ENCODE measurements at places on chromosomes 7 and 10. TPM values are rescaled to one million over a fixed set of nuclear protein-coding genes. Genes with fewer than 3 reads are reported as not detected.

GRCh38 chr7:40544871-40545303 is 410.1 kb downstream of the SUGCT start:
- DNase-seq, result no peak

GRCh38 chr7:43764039-43764761 is 5.7 kb downstream of the BLVRA start:
- no peak for DNase-seq

DNA sequence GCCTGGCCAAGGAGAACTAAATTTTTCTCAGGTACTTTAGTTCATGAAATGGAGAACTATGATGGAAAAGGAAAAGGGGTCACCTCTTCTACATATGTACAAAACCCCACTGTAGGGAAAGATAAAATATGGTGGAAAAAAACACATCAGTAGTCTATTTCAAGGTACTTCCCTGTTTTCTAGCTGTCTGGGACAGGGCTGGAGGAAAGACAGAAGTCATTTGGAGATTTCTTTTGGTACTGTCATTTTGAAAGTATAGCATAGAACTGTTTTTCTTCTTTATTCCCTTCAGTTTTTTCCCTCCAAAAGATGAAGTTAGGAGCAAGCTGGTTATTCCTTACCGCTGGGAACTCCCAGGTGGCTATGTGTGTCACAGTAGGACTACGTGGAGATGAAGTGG is 196.1 kb downstream of the DOCK4 start:
- no peak for DNase-seq

DNA sequence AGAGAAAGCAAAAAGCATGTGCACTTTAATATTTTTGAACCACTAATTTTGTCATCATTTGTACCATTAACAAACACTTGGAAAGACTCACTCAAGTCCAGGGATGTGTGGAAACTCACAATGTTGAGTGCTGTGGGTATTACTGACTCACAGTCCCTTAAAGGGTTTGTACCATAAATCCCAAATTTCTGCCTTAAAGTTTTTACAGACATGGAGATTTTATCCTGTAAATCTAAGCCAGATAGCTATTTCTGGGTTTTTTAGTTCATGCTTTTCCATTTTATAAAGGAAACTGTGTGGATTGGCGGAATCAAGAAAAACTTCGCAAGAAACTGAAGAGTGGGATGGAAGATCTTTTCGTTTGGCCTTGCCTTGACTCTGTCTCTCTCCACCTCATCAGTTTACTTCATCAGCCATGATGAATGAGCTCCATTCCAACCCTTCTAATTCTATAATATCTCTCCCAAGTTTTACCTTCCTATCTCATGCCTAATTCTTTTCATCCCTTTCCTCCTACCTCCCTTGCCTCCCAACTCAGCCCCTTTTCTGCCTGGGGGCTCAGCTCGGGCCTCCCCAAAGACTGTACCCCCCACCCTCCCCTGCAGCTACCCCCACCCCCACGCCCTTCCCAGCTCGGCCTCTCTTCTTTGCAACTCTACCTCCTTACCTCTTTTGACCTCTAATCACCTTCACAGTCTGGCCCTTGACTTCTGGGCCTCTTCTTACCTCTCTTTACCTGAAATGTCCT is 218.5 kb upstream of the MKLN1 start:
- DNase-seq, result no peak

DNA sequence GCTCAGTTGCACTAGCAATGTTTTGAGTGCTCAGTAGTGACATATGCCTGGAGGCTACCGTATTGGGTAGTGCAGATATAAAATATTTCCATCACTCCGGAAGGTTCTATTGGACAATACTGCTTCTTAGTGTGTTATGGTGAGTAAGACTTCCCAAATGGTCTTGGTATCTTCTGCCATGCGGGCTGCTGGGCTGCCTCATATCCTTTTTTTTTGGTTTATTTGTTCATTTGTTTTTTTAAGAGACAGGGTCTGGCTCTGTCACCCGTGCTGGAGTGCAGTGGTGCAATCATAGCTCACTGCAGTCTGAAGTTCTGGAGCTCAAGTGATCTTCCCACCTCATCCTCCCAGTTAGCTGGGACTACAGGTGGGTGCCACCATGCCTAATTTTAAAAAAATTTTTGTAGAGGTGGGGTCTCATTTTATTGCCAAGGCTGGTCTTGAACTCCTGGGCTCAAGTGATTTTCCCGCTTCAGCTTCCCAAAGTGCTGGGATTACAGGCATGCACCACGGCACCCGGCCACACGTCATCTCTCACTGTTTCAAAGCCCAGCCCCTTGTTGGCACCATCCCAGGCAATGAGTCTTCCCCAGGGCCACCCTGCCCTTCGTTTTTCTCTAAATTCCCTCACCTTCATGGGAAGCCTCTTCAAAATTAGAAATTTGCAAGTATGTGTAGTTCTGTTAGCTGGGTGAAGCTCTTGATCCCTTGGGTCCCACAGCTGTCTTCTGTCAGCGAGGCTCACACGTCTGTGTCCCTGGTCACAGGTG is 111.0 kb upstream of the KLF14 start:
- no peak for DNase-seq

GRCh38 chr7:68121056-68121455 is 1124.4 kb downstream of the TYW1 start:
- DNase-seq, result no peak

DNA sequence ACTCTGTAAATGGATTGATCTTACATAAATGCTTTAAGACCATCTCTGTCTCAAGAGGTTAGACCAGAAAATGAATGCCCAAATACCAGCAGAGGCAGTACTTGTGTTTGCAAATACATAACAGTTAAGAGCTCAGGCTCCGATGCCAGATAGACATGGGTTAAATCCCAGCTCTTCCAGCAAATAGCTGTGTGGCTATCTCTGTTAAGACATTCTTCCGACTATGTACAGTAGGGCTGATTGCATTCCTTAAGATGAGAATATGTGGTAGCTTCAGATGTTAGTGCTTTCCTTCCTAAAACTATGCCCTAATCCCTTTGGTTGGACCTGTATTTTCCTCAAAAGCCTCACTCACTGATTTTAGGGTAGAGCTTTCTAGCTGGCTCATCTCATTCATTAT is 2.2 kb downstream of the IDE start:
- DNase-seq, result no peak

GRCh38 chr7:91973639-91974038 is 33.0 kb downstream of the AKAP9 start:
- no peak for DNase-seq

GRCh38 chr7:28500138-28500537 is 87.8 kb downstream of the CREB5 start:
- no peak for DNase-seq

- no peak for DNase-seq
These were observed 317.1 kb upstream of the NPVF start for GRCh38 chr7:25545124-25546008.

DNA sequence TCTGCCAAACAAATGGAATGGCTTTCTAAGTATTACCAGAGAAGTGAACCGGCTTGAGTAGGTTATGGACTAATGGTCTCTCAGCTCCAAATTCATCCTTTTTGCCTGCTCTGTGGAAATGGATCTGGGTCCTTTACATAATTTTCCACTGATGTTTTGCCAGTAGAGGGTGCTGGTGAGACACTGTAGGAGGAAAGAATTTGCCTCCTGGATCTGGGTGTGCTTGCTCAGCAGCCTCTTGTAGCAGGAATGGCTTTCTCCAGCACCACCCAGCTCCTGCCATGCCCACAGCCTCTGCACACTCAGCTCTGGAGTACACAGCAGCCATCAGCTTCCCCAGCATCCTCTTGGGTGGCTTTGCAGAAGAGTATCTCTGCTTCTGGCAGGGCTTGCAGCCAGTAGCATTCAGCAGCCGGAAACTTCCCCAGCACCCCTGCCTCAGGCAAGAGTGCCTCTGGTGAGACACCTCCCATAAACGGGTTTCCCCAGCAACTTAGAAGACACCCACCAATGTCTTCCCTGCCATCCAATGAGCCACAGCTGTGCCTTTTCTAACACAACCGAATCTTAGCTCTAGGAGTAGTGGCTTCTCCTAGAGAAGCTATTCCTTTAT is 235.0 kb upstream of the PLPP4 start:
- peak; percentile 32 for DNase-seq

DNA sequence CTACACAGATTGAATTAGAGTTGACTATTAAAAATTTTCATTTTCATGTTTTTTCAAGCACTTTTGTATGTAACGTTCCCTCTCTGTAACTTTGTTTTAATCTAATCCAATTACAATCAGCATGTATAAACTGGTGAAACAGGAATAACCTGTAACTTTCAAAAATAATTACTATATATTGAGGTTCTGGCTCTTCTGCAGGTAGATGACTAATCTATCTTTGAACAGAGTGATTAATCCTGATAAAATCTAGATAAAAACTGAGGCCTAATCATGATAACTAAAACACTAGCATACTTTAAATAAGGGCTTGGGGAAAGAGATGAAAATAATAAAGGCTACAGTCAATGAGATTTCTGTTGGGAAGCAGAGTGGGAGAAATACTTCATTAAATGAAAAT is 101.6 kb upstream of the KCND2 start:
- no peak for DNase-seq

DNA sequence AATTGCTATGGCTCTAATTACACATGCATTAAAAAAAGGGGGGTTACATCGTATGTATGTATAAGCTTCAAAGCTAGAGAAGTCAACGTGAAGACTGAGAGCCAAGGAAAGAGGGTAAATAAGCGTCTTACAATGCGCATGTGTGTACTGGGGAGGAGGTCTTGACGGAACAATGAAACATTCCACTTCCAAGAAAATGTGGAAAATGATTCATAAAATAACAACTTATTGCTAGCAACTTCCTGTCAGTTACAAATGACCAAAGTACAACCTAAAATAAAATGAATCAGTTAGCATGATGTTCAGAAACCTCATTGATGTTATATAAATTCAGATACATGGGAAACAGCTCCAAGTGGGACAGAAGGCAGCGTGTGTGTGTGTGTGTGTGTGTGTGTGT is 104.1 kb upstream of the RHEB start:
- no peak for DNase-seq

DNA sequence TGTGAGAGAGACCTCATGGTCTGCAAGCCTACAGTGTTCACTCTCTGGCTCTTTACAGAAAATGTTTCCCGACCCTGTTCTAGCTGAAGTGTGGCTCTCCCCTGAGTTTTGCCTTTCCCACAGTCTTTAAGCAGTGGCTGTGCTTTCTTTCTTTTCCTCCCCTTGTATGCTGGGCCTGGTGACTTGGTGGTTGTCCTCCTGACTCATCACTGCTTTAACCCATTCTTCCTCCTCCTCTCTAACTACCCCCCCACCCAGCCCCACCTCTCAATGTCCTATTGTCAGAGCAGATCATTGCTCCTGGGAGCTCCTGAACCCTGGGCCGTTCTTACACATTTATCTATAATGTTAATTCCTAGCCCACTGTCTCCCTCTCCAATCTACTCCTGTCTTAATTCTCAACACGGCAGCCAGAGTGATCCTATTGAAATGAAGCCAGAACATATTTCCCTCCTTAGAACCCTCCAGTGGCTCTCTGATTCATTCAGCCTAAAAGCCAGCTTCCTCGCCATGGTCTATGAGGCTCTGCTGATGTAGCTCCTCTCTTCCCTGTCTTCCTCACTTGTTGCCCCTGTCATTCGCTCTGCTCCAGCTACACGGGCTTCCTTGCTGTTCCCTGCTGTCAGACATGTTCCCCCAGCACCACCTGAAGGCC is 55.0 kb downstream of the DENND11 start:
- no peak for DNase-seq

- DNase-seq, result no peak
These were observed 43.8 kb downstream of the ETV1 start for GRCh38 chr7:13945670-13946069.

DNA sequence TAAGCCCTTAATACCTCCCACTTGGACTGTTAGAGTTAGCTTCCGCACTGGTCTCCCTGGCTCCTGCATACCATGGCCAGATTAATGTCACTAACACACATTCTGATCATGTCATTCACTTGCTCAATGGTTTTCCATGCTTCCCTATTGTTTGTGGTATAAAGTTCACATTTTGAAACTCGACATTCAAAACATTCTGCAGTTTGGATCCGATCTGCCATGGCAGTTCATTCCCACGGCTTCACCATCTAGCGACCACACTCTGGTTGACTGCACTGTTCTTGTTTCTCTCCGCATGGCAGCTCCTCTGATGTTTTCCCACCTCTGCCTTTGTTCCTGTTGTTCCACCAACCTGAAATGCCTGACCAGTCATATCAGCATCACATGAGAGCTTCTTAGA is 87.4 kb upstream of the WAC start:
- no peak for DNase-seq

Gene DDX56
- total RNA-seq, result 147 TPM

Gene TRPV6
- total RNA-seq, result not detected

Gene LRGUK
- 0.23 TPM for total RNA-seq

Gene CCDC7
- total RNA-seq, result 6.0 TPM

Gene SKIDA1
- 9.3 TPM for total RNA-seq

Gene SLC39A12
- not detected for total RNA-seq

Gene PNLIPRP1
- 0.95 TPM for total RNA-seq

Gene ACTR3C
- 6.5 TPM for total RNA-seq
